ENCODE measurements at places on chromosomes 2 and 18.

DNA sequence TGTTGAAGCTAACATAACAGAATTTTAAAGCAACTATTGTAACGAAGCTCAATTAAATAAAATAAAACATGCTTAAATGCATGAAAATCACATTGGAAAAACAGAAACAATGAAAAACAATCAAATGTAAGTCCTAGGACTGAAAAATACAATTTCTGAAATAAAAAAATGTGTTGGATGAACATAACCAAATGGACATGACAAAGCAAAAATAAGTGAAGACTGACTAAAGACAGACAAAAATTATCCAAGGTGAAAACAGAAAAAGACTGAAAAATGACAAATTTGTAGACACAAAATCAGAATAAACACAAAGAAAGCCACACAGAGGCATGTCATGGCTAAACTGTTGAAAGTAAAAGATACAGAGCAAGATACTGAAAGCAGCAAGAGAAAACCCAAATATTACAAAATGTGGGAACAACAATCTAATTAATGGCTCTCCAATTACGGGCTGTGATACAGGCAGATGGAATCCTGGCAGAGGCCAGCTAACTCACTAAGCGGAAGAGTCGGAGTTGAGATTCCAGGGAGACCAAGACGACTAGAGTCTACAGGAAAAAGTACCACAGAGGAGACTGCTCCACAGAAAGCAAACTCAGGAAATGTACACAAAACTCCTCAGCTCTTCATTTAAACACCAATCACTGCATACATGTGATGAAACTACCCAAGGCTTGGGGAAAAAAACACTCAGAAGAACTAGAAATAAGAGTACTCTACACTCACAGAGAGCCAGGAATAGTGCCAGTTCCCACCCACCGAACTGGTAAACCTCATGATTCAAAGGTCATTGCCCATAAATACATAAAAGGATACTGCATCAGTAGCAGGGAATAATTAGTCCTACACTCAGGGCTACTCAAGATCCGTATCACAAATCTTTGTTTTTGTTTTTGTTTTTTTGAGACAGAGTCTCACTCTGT lies 83.6 kb downstream of the ATAD2B start:
- no peak for DNase-seq

- DNase-seq: no peak
Observed at GRCh38 chr18:56139372-56139771, 499.0 kb downstream of the TXNL1 start.

- no peak for DNase-seq
Observed at GRCh38 chr2:215680605-215681598, 245.0 kb upstream of the FN1 start.

- DNase-seq: no peak
Observed at GRCh38 chr2:223464071-223464470, 138.1 kb downstream of the SCG2 start.

DNA sequence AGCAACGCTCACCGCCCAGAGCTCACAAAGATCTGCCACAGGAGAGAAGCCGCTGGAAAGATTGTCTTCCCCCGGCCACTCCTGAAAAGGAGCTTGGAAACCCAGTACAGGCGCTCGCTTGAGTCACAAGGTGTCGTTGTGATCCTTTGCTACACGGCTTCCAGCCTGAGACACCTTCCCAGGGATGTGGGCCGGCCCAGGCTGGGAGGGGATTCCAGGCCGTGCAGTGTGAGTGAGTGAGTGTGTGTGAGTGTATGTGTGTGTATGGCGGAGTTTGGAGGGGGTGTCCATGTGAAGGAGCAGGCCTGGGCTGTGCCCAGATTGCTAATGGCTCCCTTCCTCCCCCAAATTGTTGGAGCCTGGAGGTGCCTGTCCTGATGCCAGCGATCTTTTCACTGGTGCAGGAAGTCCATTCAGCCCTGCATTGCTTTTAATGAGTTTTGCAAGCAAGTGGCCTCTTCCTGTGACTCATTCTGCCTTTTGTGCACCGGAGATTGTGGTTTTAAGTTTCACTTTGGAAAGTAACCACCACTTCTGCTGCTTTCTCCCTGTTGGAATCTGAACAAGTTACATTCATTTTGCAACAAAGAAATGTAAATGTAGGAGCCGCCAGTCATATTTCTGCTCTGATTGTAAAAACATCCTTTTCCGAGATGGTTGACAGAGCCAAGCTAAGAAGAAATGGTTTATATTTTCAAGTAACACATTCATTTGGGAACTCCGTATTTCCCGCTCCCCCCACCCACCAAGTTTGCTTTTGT lies 83.7 kb downstream of the LPIN1 start:
- peak; percentile 53 for DNase-seq

- no peak for DNase-seq
Observed at GRCh38 chr2:161111531-161111930, 48.7 kb upstream of the TANK start.

DNA sequence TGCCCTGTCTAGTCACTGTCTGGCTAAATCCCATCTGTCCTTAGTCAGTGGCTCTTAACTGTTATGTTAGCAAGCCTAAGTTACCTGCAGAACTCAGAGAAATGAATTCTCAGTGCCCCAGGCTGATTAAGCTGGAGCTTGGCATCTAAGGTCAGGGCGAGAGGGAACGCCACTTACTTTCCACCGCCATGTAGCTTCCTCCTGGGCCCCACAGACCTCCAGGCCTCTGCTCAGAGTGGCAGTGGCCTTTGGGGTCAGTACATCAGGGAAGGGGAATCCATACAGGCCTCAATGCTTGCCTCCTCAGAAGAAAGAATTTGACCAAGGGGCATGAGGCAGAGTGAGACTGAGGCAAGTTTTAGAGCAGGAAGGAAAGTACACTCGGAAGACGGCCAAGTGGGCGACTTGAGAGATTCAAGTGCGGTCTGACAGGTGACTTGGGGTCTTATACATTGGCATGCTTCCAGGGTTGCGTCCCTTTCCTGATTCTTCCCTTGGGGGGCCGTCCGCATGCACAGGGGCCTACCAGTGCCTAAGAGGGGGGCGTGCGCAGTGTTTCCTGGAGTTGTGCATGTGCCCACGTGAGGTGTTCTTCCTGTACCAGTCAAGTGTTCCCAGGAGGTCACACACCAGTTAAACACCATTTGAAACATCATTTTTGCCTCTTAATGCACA lies 64.1 kb downstream of the EMILIN2 start:
- no peak for DNase-seq

DNA sequence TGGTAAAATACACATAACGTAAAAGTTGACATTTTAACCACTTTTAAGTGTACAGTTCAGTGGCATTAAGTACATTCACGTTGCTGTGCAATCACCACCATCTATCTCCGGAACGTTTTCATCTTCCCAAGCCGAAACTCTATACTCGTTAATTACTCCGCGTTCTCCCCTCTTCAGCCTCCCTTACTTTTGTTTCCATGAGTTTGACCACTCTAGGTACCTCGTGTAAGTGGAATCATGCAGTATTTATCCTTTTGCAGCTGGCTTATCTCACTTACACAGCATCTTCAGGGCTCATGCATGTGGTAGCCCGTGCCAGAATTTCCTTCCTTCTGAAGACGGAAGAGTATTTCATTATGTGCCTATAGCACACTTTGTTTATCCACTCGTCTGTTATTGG lies 225.2 kb downstream of the SLC4A3 start:
- no peak for DNase-seq
